NCI-H1436 (cell line): ENCODE measurements at places on chromosomes 5 and 9.
A peak's percentile ranks its signal among the peaks of the same experiment; 100 is the strongest.

- DNase-seq = no peak
These were observed 32.6 kb downstream of the ROR2 start for GRCh38 chr9:91917436-91917835.

DNA sequence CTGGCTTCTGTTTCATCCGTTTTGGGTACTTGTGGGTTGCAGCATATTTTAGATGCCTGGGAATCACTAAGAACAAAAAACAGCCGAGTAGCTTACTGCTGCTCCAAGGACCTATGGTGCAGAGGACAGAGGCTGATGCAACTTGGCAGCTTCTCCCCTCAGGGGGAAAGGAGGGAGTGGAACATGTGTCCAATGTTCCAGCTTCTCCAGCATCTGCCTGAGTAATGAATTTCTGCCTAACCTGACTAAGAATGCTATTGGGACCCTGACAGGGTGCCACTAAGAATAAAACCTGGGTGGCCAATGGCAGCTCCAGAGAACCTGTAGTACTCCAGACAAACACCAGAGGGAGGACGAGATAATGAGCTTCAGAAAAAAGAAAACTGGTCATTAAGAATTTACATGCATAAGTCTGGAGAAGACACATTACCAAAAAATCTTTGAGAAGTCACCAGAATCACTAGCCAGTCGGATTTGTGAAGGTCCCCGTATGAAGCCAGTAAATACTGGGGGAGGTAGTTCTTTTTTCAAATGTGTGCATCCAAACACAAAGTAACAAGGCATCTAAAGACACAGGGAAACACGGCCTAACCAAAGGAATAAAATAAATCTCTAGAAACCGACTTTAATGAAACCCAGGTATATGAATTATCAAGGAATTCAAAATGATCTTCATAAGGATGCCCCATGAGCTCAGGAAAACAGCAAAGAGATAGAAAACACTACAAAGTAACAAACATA is 293.5 kb downstream of the HINT1 start:
- no peak for DNase-seq

GRCh38 chr5:72325566-72326305 is 5.6 kb downstream of the PTCD2 start:
- DNase-seq = no peak

GRCh38 chr9:136978073-136978864 is 965 bp downstream of the PTGDS start:
- DNase-seq = peak; percentile 40
